ENCODE measurements at places on chromosomes 3 and 15. TPM values are rescaled to one million over a fixed set of nuclear protein-coding genes. Genes with fewer than 3 reads are reported as not detected.

Gene PIF1
- 0.18 TPM for total RNA-seq

Gene LMAN1L
- total RNA-seq = not detected

Gene PLCD1
- total RNA-seq = 33.9 TPM

Gene IQCF5
- not detected for total RNA-seq

Gene HRG
- not detected for total RNA-seq

Gene C3orf80
- not detected for total RNA-seq

Gene GOLGA8G
- total RNA-seq = not detected

Gene CHRM5
- total RNA-seq = not detected

Gene UROC1
- 0.17 TPM for total RNA-seq

Gene ABCF3
- total RNA-seq = 82.0 TPM

Gene SPATA12
- 0.10 TPM for total RNA-seq

Gene PP2D1
- total RNA-seq = not detected

Gene SLC9C1
- 0.30 TPM for total RNA-seq

Gene ZNF80
- not detected for total RNA-seq

All from ovary (tissue), 10 donors.